ENCODE measurements at places on chromosomes 2 and 18.
A peak's percentile ranks its signal among the peaks of the same experiment; 100 is the strongest.

DNA sequence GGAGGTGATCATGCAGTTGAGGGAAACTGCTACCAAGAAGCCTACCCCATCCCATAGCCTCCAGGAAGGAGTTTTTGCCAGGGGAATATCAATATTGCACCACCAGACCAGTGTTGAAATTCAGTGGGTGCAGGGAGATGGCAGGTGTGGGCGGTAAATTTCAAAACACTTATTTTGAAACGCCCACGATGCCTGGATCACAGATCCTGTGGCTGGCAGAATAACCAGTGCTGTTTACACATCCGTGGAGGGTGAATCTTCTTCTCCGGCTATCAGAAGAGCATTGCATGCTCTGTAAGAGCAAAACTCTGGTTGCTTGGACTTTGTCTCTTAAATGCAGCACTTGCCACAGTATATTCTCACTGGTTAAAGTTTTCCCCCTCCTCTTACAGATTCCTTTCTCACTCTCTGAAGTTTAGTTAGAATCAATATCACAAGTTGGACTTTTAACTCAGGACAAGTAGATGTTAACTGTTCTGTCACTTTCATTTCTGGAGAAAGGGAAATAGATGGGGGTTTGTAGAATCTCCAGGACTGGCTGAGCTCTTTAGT lies 70.5 kb upstream of the ZCCHC2 start:
- peak; percentile 95 for DNase-seq

- DNase-seq: no peak
Observed at GRCh38 chr2:105777031-105777482, 32.3 kb downstream of the NCK2 start.

DNA sequence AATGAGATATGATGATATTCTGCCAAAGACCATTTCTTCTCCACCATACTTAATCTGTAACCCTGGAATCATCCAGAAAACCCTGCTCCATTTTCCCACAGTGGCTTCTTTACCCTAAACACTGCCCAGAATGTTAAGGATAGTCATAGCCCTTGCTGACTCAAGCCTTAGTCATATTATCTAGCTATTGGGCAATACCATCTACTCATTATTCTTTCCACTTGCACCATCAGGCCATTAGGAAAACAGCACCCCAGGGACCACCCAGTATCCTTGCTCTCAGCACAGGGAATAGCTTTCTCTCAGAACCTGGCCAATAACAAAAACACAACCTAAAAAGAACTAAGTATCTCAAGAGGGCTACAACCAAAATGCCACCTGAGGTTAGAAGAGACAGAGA lies 445.7 kb upstream of the SLC14A2 start:
- peak; percentile 75 for DNase-seq

DNA sequence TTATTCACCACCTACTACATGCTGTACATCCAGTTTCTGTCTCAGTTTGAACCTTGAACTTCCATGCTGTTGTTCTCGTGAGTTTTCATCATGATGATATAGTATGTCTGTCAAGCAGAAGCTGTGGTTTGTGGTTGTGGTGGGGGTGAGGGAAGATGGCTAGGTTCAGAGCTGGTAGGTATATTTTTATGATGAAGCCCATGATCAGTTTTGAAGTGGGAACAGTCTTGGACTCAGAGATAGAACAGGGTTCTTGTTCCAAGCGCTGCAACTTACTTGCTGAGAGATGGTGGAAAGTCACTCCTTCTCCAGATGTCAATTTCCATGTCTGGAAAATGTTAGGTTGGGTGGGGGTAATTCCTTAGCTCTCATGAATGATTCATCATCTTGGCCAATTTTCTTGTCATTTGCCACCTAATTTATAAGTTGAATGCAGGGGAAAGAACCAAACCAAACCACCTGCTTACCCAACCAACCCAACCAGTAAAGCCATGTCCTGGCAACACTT lies 21.6 kb downstream of the PMAIP1 start:
- DNase-seq: peak; percentile 53

DNA sequence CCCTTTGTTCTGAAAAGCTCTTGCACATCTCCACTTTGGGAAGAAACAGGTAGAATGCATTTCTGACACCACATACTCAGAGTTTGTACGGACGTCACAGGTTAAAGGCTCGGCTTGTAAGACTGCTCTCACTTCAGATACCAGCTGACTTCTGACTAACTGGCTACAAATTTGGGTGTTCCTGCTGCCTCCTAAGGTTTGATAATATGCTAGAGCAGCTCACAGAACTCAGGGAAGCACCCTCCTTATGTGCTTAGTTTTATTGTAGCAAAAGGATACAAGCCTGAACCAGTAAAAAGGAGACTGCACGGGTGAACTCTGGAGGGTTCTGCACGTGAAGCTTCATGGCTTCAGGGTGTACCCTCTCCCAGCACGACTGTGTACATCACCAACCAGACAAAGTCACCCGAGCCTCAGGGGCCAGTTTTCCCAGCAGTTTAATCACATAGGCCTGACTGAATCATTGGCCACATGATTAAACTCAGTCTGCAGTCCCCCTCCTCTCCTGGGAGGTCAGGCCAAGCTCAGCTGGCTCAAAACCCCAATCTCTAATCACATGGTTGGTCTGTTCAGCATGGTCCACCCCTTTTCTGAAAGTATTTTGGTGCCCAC lies 749.5 kb upstream of the RAB6C start:
- DNase-seq: no peak

GRCh38 chr2:27249159-27249890 lies 13.5 kb downstream of the SLC30A3 start:
- DNase-seq: no peak

- no peak for DNase-seq
Observed at GRCh38 chr2:45646289-45646688, 5.2 kb upstream of the PRKCE start.

DNA sequence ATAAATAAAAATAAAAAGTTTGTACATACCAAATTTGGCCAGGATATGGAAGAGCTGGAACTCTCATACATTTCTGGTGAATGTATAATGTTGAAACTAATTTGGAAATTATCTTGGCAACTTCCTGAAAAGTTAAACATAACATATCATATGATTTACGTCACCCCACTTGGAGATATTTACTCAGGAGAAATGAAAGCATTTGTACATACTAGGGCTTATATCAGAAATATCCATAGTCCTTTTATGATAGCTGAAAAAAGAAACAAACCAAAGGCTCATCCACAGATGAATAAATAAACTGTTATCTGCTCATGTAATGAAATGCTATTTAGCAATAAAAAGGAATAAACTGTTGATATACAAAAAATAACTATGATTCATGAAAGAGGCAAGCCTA lies 318.2 kb upstream of the NRXN1 start:
- no peak for DNase-seq

DNA sequence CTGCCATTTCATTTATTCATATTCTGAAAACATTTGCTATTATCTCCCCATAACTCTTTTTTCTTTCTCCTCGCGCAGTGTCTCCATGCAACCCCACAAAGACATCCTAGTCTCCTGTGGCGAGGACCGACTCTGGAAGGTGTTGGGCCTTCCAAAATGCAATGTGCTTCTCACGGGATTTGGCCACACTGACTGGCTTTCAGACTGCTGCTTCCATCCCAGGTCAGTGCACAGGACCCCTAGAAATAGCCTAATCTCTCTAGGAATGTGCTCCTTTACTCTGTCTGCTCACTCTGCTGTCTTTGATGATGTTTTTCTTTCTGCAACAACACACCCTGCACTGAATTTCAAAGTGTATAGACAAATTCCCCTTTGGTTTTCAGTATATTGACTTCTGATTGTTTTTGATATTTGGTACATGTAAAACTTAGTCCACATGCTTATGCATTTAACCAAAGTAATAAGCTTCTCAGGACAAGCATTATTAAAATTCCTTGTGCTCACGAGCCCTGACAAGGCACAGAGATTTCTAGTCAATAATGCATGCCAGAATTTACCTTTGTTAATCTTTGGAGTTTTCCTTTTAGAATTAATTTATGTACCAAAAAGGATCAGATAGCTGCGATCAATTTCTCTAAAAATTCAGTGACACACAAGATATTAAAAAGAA lies 548.3 kb upstream of the VWC2L start:
- no peak for DNase-seq

DNA sequence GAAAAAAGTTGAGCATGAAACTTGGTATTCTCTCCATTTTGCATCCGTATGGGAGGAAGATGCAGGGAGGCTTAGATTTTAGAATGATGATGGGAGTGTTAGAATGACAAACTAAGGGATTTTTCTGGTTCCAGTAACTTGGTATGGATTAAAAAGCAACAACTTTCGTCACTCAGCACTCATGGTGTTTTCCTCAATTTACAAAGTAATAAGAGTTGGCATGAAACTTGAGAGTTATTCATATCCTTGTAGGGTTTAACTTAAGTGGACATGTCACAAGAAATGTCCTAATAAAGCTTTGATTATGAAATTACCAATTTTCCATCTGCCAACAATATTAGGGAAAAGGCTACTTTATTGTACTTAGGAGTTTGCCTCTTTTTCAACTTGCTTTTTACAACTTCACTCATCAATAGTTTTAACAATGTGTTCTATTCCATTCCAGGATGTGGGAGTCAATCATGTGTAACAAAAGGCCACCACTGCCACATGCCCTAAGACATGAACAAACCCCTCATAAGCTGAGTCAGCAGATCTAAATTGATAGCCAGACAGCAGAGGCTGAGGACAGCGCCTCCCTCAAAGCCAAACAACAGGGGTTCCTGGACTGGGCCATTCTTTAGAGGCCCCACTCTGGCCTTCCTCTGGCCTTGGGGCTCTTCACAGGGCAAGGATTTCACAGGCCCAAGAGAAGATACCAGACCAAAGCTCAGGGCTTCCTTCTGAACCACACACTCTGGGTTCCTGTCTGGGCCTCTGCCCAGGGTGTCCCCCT lies 265.8 kb downstream of the TNS1 start:
- DNase-seq: peak; percentile 67

DNA sequence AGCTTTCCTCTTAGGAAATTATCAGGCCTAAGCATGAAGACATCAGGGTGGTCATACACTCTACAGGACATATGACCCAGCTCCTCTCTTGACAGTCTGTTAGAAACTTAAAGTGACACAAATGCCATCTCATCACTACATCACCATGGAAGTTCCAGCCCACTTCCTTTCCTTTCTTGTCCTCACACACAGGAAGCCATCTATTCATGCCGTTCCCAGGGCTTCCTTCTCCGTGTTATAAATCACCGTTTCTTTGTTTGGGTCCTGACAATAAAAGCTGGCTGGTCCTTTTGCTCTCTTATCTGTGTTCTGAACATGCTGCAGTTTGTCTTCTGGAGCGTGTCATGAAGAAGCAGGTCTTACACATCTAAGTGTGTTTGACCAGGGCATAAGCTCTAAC lies 692.1 kb upstream of the CELF4 start:
- no peak for DNase-seq

DNA sequence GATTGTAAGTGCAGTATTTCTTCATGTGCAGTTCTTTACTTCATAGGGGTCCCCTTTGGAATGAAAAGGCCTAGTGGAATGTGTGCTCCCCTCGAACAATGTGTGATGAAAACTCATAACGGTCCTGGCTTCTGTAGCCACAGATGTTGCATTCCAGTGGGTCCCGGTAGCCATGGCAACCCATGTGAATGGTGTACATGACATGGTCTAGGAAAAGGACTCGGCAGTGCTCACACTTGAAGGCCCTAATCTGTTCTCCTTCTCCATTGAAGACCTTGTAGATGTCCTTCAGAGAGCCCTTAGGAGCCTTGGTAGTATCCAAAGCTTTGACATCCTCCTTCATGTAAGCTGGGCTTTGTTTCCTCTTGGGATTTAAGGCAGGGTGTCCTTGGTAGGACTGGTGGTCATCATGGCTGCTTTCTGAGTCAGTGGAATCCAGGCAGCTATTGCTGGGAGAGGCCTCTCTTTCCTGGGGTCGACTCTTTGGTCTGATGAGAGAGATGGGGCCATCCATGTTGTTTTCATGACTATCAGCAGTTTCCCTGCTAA lies 144.0 kb downstream of the IKZF2 start:
- DNase-seq: no peak

GRCh38 chr2:133447303-133447702 lies 121.0 kb downstream of the NCKAP5 start:
- no peak for DNase-seq

DNA sequence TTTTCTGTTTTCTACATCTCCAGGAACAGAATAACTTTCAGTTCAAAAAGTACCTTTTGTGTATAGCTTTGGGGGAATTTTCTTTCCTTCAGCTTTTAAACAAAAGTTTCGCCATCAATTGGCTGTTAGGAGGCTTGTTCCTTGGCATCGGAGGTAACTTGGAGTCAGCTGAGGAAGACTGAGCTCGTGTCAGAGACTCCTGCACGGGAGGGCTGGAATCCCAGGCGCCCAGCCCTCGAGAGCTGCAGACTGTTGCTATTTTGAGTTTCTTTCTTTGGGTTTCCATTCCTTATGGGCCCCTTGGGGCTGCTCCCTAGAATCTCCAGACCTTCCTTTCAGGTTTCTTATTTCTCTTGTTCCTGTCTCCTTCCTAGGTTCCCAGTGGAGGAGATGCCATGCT lies 8.1 kb downstream of the EMILIN2 start:
- no peak for DNase-seq

- peak; percentile 6 for DNase-seq
Observed at GRCh38 chr2:156892467-156893281, 364.8 kb upstream of the GALNT5 start.

- no peak for DNase-seq
Observed at GRCh38 chr18:31878358-31878757, 64.6 kb downstream of the TRAPPC8 start.

DNA sequence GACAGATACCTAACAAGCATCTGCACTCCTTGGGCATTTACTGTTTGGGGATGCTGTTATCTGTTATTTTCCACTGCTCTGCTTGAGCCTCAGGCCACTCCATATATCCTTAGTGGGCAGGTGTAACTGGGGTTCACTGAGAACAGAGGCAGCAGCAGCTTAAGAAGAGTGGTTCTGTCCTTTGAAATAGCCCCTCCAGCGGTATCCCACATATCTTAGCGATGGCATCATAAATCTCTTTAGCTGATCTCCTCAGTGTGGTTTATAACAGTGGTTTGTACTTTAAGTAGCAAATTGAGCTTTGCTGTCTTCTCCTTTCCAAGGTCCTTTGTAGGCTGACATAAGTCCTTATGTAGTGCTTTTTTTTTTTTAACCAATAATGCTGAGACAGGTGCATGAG lies 79.7 kb upstream of the RPRM start:
- no peak for DNase-seq

DNA sequence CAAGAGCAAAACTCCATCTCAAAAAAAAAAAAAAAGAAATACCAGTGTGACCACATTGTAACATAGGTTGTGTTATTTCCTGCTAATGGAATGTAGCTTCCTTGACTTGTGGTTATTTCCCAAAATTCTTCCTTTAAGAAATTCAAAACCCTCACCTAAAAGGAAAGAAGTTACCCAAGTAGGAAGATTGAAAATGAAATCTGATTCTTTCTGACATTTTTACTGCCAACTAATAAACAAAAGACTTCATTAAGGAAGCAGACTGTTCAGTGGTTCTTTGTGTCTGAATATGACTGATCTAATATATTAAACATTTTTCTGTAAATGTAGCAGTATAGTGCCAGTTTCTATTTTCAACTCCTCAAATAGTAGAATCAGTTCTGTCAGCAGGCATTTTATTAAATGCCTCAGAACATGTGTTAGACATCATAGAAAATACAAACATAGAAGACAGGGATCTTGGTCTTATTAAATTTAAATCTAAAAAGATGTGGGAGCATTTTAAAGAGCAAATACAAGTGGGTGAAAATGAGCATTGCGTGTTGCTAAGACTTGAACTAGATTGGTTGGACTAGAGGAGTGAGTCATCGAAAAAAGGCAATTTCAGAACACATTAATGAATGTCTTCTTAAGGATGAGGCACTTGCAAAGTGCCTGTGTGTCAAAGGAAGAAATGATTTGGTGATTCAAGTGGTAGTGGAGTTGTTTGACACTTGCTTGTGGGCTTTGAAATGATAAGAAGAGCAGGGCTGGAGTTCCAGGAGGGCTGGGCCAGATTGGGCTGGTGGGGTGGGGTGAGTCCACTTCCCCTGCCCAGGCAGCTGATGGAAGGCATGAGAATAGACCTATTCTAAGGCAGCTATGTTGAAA lies 53.4 kb downstream of the PKP4 start:
- no peak for DNase-seq

Measured in suppressor macrophage treated with lipopolysaccharide for 4 hours (primary cell).